ENCODE measurements at places on chromosomes 2 and 18.

GRCh38 chr2:54871457-54872107, 148.1 kb downstream of the EML6 start:
- no peak for DNase-seq

DNA sequence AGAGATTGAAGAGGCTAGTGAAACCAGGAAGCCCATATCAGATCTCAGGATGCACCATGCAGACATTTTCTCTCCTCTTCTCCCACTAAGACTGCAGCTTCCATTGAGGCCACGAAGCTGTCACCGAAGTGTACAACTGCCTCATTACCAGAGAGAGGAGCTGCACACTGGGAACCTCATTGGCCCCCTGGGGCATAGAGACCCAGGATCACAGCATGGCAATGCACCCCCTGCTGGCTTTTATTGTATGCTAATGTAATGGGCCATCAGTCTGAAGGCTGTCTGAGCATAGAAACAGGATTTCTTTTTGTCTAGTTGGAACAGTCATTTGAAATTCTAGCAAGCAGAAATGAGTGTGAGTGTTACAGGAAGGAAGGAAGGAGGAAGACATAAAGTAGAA, 861.6 kb upstream of the CELF4 start:
- DNase-seq: no peak

DNA sequence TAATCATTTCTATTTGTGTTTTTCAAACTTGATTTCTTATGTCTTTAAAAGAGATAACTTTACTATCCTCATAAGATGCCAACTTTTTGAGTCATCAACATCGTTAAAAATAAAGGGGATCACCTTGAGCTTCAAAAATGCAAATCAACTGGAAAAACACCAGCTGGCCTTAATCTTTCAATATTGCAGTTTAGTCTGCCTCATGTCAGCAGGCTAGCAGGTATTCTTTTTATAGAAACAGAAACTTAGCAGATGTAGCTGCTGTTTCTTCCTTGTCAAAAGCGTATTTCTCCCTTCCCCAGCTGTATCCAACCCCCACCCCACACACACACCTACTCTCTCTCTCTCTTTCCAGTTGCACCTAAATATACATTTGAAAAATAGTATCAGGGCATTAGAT, 154.1 kb upstream of the ZNF804A start:
- no peak for DNase-seq

DNA sequence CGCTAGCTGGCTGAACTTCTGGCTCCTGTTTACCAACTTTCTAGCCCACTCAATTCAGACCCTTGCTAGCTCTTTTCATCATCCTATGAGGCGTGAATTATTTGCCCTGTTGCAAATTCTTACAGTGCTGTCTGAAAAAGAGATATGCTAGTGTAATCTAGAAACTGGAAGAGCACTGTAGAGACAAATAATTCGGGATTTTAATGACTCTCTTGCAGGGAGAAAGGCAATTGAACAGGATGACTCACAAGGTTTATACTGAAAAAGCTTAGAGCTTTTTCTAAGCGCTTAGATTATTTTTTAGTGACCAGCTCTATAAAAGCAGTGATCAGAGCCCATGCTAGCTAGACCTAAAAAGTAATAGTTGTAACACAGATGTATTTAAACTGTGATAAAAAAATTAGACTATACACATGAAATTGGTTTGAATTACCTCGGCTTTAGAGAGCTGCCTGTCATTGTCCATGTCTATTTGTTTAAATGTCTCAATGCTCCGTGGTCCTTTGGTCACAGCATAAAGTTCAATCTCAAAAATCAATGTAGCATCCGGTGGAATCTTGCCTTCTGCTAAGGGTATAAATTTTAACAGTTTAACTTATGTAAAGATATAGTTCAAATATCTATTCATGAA, 9.1 kb downstream of the FKBP7 start:
- no peak for DNase-seq

DNA sequence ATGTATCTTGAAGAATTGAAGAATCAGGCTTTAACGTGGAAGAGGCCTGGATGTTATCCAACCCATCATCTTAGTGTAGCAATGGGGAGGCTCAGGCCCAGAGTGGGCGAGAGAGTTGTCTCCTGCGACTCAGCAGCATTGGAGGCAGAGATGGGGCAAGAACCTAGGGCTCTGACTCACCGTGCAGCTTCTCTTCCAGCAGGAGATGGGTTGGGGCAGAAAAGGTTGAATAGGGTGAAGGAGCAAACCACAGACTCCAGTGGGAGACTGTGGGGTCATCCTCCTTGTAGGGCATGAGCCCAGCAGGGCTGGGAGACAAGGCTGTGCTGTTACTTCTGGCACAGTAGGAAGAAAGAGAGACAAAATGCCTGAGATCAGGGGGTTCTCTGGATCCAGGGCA, 1.4 kb downstream of the IL36RN start:
- no peak for DNase-seq

- DNase-seq: no peak
Measured at GRCh38 chr2:204234879-204235278, 298.3 kb downstream of the ICOS start.

GRCh38 chr2:121810959-121811853, 55.8 kb downstream of the TSN start:
- no peak for DNase-seq

GRCh38 chr2:207142461-207142860, 23.3 kb downstream of the KLF7 start:
- DNase-seq: no peak

DNA sequence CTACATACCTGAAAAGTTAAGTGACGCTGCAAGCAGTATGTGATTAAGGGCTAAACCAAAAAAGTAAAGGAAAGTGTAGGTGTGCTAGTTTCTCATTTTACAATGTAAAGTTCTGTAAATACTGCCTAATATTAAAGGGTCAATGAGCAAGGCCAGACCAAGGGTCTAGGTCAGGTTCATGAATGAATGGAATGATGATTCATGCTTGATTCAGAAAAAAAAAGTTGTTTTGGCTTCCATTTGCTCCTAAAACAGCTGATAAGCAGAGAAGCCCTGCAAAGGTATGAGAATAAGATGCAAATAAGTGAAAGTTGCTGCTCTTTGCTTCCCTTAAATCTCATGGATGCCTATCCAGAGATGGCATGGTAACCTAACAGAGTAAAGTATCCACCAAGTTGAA, 61.3 kb downstream of the PTRHD1 start:
- DNase-seq: no peak

DNA sequence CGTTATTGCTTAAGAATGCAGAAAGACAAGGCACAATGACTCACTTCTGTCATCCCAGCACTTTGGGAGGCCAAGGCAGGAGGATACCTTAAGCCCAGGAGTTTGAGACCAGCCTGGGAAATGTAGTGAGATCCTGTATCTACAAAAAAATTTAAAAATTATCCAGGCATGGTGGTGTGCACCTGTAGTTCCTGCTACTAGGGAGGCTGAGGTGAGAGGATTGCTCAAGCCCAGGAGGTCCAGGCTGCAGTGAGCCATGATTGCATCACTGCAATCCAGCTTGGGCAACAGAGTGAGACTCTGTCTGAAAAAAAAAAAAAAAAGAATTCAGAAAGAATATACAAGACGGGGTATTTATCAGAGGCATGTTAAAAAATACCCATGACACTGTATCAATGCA, 182.0 kb upstream of the SPOPL start:
- no peak for DNase-seq

GRCh38 chr18:66558773-66559172, 45.1 kb downstream of the CDH19 start:
- no peak for DNase-seq

GRCh38 chr2:233338046-233338445, 16.2 kb upstream of the DGKD start:
- no peak for DNase-seq

- no peak for DNase-seq
Measured at GRCh38 chr2:42064417-42064942, 16.7 kb downstream of the PKDCC start.

DNA sequence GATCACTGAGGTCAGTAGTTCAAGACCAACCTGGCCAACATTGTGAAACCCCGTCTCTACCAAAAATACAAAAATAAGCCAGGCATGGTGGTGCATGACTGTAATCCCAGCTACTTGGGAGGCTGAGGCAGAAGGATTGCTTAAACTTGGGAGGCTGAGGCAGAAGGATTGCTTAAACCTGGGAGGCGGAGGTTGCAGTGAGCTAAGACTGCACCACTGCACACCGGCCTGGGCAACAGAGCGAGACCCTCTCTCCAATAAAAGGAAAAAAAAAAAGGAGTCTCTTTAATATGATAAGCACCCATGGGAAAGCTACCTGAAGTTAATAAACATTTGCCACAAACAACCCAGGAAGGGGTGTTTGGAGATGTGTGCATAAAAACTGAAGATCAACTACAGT, 2.6 kb downstream of the STRN start:
- DNase-seq: no peak

DNA sequence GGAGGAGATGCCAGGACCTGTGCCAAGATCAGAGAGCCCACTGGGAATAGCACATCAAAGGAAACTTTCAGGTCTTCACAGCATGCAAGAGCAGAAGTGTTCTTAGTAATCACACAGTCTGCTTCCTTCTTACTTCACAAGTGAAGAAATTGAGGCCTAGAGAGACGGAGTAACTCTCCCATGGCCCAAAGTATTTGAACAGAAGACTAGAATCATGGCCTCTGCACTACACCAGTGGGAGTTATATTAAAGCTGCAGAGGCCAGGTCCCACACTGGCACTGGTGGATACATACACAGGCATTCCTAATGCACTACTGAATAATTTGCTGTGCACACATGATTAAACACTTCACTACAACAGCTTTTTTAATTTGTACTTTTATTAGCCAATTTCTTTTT, 107.6 kb upstream of the RMP24 start:
- DNase-seq: no peak

- no peak for DNase-seq
Measured at GRCh38 chr2:234032279-234032856, 18.1 kb upstream of the SPP2 start.

- DNase-seq: no peak
Measured at GRCh38 chr2:74824679-74825078, 9.2 kb upstream of the HK2 start.

GRCh38 chr2:19300961-19301360, 57.5 kb downstream of the OSR1 start:
- no peak for DNase-seq

- DNase-seq: no peak
Measured at GRCh38 chr2:56244911-56245530, 61.2 kb downstream of the CCDC85A start.

GRCh38 chr2:161233858-161234431, 73.7 kb downstream of the TANK start:
- DNase-seq: no peak

DNA sequence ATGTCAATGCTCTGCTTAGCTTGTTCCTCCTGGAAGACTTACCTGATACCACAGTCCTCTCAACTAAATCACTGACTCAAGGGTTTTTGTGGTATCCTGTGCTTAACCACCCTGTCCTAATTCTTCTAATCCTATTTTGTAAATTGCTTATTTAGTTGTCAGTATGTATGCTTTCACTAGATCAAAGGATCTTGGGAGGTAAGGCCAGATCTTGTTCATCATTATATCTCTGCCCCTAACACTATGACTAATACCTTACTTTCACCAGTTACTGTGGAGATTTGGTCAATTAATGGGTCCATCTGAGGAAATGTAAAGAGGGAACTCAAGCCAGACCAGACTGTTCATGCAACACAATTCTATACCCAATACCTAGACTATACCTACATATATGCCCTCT, 203.2 kb downstream of the GULP1 start:
- DNase-seq: no peak

DNA sequence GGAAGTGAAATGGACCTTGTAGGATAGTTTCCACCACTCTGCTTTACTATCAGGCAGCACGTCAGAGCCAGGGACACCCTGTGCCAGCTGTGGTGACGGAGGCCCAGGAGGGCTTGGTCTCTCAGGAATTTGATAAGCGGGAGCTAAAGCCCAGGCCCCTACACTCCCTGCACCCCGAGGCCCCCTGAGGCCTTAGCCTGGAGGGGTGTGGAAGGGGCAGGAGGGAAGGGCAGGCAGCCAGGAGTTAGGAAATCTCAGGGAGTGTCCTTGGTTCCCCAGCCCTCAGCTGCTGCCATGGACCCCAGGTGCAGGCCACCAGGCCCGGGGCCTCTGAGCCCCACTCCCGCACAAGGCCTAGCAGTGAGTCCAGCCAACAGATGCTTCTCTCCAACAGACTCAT, 38.2 kb downstream of the PDIA6 start:
- no peak for DNase-seq

- no peak for DNase-seq
Measured at GRCh38 chr2:156329927-156330726, 2.4 kb downstream of the NR4A2 start.

GRCh38 chr2:127103243-127104165, 3.5 kb downstream of the BIN1 start:
- no peak for DNase-seq

GRCh38 chr2:175914846-175915245, 87.2 kb downstream of the LNPK start:
- DNase-seq: no peak

GRCh38 chr18:32966141-32966540, 193.3 kb upstream of the KLHL14 start:
- no peak for DNase-seq

DNA sequence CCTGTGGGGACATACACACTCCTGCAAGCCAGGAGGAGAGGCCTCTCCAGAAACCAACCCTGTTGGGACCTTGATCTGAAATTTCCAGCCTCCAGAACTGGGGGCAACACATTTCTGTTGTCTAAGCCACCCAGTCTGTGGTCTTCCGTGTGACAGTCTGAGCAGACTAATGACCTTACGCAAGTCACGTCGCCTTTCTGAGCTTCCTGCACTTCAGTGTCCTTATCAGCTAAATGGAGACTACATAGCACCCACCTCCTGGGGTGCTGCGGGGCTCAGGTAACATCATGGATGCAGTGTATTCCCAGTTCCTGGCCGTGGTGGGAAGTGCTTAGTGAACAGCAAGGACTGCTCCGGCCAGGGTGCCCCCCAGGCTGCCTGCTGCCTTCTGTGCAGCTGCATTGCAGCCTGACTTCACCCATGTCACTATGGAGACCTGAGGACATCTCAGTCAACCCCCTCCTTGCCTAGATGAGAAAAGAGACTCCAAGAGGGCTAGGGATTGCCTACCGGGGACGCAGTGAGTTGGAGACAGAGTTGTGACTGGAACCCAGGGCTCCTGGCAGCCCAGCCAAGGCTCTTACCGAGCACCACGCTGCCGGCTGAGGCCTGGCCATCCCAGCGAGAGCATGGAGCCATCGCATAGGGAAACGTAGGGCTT, 61.2 kb upstream of the FZD5 start:
- DNase-seq: no peak

GRCh38 chr2:238525990-238526389, 99.3 kb downstream of the ASB1 start:
- no peak for DNase-seq

- DNase-seq: no peak
Measured at GRCh38 chr18:79847606-79848293, 50.0 kb downstream of the KCNG2 start.
